ENCODE measurements at places on chromosomes 16 and 17. TPM values are rescaled to one million over a fixed set of nuclear protein-coding genes. Genes with fewer than 3 reads are reported as not detected.

The SRR gene
- 18.7 TPM for total RNA-seq

The RHBDL1 gene
- total RNA-seq: 1.9 TPM

The OR3A3 gene
- not detected for total RNA-seq

The TTLL6 gene
- not detected for total RNA-seq

The HOXB5 gene
- total RNA-seq: not detected

The AARS1 gene
- total RNA-seq: 103 TPM

The TPSB2 gene
- total RNA-seq: not detected

The MT3 gene
- 7.5 TPM for total RNA-seq

The IRX5 gene
- not detected for total RNA-seq

The KCNAB3 gene
- total RNA-seq: 8.8 TPM

The TBKBP1 gene
- 3.7 TPM for total RNA-seq

The TEDC2 gene
- total RNA-seq: 32.9 TPM

The KRT32 gene
- total RNA-seq: not detected

The SEPTIN12 gene
- not detected for total RNA-seq

The RNF135 gene
- total RNA-seq: 5.4 TPM

The PRR35 gene
- total RNA-seq: not detected

The MT1F gene
- total RNA-seq: 28.0 TPM

The ZNF385C gene
- total RNA-seq: 0.23 TPM

The CLEC18B gene
- 0.76 TPM for total RNA-seq

All from activated CD8-positive, alpha-beta T cell treated with anti-CD3 and anti-CD28 coated beads, Interleukin-2, amount 10 ng/mL, durations not matched to agents 7 days and 5 days (primary cell).